ENCODE measurements at places on chromosomes 13 and 19. TPM values are rescaled to one million over a fixed set of nuclear protein-coding genes. Genes with fewer than 3 reads are reported as not detected.
A peak's percentile ranks its signal among the peaks of the same experiment; 100 is the strongest.

The PRX gene
- total RNA-seq = 4.0 TPM

The FXYD3 gene
- not detected for total RNA-seq

The SIAH3 gene
- 0.34 TPM for total RNA-seq

The SLC25A41 gene
- not detected for total RNA-seq

DNA sequence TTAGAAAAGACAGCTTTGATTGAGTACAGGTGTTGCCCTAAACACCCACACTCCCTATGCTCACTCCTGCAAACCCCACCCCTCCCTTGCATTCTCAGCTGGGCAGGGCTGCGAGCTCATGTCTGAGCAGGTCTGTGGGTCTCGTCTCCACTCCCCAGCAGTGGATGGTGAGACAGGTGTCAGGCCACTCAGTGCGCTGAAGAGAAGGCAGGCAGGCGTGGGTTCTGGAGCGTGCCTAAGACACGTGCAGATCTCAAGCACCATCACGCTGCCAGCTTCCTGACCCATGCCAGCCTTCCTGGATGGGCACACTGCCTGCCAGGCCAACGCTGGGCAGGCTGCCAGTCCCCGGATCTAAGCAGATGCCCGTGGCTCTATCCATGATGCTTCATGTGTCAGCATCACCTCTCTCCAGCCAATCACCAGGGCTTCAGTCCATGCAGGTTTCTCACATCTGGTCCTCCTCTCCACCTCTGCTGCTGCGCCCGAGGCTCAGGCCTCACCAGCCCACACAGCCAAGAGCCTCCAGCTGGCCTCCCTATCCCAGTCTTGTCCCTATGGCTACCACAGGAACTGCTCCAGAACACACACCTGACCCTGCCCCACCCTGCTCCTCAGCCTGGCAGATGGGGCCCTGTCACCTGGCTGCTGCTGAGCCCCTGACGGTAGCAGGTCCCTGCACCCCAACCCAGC lies 42.6 kb downstream of the EPS15L1 start:
- DNase-seq = no peak

DNA sequence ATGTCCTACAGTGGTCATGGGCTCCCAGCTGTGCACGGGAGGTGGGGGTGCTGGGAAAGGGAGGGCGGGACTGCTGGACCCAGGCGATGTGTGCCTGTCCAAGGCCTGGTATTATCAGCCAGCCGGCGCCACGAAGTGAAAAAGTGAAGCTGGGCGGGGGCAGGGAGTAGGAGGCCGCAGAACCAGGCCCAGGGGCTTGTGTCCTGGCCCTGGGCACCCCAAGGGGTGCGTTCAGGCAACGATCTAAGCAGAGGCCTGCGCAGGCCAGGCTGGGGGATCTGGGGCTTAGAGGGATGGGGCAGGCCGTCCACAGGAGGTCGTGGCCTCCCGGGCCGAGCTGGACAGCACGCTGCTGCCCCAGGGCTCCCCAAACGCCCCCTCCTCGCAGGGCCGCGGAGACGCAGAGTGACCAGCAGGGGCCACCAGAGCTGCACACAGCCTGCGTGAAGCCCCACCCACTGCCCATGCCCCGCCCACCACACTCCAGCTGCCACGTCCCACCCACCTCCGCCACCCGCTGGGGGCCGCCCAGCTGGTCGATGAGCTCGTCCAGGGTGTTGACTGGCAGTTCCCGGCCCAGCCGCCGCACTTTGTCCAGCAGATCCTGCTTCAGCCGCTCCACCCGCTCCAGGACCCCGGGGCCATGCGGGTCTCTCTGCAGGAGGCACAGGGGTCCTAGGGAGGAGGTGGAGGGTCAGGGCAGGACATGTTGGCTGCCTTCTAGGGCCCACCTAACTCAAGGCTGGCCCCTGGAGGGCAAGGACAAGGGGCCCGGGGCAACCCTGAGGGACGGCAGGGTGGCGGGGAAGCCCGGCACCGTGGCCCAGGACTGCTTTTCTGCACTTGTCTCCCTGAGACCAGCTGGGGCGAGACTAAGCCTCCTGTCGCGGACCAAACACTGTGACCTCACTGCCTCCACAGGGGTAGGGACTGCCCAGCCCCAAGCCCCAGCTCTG lies 9.5 kb downstream of the GPX4 start:
- peak; percentile 86 for DNase-seq

- no peak for DNase-seq
Observed at GRCh38 chr19:38283271-38283670, 18.9 kb downstream of the SPINT2 start.

DNA sequence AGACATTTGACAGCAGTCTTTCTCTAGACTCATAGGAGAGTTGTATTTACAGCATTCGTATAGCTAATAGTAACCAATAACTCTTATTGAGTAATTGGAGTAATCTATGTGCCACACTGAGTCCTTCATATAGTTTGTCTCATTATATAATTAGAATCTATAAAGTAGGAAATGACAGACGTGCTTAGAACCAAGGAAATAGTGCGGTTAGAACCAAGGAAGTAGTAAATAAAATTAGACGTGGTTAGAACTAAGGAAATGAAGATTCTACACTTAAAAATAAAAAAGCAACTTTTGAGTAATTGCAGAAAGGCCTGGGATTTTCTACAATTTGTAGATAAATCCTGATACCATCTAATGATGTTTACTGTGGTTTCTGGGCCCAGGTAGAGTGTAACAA lies 107.8 kb upstream of the TNFSF11 start:
- peak; percentile 21 for DNase-seq

DNA sequence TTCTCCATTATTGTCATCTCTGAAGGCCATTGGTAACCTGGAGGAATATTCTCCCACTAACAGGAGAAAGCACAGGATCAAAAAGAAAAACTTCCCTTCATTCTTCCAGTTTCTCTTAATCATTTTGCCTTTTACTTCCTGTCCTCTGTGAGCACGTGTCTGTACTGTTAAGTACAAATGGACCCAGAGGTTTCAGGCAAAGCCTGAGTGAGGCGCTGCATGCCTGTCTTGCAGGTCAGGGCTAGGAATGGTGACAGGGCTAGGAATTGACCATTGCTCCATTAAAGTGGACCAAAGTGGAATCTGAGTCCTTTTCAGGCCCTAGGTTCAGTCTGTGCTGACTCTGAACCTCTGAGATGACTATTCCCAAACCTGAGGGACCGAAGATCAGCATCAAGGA lies 326.7 kb downstream of the SHISA2 start:
- DNase-seq = no peak

DNA sequence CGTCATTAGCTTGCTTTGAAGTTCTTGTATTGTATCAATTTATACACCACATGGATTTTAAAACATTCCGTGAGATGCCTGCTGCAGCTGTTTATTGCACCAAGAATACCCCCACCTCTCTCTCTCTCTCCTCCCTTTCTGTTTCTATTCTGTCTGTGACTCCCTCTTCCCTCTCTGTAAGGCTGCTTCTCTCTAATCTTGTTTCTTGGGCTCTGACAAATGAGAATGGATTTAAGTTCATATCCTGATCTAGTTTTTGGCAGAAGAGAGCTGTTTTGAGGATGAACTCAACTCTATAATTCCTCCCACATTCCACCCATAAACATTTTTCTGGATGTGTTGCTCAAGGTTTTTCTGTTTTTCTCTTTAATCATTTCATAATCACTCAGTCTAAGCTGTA lies 144.3 kb upstream of the FRY start:
- DNase-seq = no peak
